ENCODE measurements at places on chromosomes 6 and 20.
A peak's percentile ranks its signal among the peaks of the same experiment; 100 is the strongest.

- no peak for DNase-seq
Observed at GRCh38 chr20:53786071-53786444, 192.4 kb upstream of the ZNF217 start.

DNA sequence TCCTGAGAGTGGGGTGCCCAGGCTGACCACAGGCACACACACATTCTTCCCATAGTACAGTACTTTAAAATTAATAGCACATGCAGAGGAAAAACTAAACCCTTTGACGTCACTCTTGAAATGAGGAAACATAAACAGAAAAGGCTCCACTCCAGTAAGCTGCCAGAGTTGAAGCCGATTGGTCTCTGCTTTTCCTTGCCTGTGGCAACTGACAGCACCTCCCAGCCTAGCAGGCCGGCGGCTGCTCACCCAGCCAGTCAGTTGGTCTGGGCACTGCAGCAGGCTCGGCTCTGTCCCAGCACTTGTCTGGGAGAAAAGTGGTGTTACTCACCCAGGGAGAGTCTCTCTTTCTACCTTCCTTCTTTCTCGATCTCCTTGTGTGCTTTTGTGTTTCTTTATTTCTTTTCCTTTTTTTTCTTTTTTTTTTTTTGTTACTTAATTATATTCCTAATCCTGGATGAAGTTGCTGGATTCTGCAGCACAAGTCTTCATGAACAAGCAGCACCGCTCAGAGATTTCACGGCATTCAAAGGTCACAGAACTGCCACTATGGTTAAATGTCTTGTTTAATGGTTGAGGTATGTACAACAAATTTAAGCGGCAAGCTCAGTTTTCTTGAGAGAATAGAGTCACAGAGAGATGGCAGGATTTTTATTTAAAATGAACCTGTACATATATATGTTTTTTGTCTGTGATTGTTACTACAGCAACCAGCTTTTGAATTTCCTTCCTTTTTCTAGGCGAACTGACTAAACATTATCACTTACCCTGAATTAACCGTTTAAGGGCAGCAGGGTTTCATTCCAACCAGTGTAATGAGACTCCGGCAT is at the start of gene PDE7B:
TSS of gene PDE7B (plus strand) at position 260 of the 830 bp plus-strand sequence.
- peak; percentile 45 for DNase-seq

GRCh38 chr6:166618251-166618650 is 8.8 kb downstream of the RPS6KA2 start:
- no peak for DNase-seq

DNA sequence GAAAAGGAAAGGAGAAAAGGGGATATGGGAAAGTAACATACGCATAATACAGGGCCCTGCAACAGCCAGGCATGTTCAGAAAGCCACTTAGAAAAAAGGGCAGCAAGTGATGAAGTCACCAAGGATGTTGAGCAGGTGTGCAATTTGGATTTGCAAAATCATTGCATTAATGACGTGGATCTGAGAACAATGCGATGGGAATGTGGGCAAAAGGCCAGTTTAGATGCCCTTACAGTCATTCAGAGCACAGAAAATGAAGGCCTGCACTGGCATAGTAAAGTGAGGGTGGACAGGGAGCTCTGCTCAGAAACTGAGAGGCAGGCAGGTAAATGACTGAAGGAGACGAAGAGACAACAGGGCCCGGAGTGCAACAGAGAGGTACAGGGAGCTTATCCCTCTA is 123.7 kb upstream of the NHSL1 start:
- no peak for DNase-seq

DNA sequence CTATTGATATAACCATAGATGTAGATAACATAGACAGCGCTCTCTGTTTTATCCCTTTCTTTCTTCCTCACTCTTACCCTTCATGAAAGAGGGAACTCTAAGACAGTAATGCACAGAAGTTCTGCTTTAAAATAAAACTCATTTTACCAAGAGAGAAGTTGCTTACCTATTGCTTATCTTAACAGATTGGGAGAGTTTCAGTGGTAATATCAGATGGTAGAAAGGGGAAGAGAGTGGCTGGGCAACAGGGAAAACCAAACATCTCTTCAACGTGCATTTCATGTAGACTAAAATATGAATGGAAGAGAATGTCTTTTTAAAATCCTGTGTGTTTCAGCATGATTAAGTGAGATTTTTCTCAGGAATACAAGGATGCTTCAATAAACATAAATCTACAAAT is 45.3 kb upstream of the SIRPG start:
- no peak for DNase-seq

DNA sequence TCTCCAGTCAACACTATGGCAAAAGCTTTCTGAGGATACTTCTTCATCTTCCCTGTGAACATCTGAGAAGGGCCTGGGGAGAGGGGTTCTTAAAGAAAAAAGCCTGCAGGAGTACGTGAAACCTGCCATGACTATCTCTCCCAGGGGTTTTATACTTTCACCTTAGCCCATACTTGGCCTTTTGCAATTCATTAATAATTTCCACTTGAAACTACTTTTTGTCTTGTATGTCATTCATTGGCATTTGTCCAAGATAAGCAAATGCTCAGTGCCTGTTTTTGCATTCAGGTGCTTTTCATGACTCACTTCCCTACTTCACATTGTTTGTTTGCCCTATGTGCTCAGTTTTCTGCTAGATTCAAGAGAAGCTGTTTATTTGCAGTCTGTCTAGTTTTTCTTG is 580.3 kb upstream of the GJE1 start:
- DNase-seq: no peak

- no peak for DNase-seq
Observed at GRCh38 chr6:9875605-9876353, 539.1 kb downstream of the TFAP2A start.

- DNase-seq: no peak
Observed at GRCh38 chr6:137724495-137725211, 142.4 kb upstream of the TNFAIP3 start.

DNA sequence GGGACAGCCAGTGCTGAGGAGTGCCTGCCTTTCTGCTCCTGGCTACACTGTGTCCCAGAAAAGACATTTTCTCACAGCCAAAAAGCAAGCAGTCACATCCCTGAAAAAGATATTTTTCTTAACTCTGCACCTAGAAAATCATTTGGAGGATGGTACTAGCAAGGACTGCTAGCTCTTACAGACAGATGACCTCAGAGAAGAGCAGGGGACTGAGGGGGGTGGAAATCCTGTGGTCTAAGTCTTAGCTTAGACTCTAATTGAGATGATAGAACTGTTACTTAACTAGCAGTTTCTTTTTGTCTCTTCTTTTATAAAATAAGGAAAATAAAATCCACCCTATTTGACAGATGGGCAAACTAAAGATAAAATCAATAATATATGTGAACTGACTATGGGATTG is 152.8 kb downstream of the TMEM200A start:
- DNase-seq: no peak

GRCh38 chr6:169556758-169557548 is 144.9 kb downstream of the WDR27 start:
- no peak for DNase-seq

DNA sequence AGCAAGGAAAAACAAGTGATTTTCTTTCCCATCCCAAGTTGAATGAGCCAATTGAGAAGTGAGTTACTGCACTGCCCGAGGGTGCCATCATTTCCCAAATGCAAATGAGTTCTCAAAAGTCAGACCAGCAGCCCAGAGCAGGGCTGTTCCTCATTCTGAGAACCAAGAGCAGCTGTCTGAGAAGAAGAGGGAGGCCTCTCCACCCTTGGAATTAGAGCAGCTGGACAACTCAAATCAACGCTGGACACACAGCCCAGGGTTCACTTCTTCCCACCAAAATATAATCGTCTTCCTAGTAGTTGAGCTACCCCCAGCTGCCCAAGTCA is 4.6 kb upstream of the PREX1 start:
- no peak for DNase-seq

DNA sequence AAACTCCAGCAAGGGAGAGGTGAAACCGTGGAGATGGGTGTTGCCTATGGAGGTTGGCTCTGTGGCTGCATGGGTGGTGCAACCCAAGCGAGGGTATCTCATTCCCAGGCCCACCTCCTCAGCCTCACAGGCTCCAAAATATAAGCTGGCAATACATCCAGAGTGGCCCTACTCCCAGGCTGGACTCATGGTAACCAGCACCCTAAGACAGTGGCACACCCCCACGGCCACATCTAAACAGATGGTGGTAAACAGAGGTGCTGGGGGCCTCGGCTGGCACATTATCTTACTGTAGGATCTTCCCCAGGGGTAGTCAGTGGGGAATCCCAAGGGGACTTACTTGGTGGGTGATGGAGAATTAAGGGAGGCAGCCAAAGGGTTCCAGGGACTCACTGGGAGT is 33.7 kb upstream of the CCND3 start:
- DNase-seq: no peak

DNA sequence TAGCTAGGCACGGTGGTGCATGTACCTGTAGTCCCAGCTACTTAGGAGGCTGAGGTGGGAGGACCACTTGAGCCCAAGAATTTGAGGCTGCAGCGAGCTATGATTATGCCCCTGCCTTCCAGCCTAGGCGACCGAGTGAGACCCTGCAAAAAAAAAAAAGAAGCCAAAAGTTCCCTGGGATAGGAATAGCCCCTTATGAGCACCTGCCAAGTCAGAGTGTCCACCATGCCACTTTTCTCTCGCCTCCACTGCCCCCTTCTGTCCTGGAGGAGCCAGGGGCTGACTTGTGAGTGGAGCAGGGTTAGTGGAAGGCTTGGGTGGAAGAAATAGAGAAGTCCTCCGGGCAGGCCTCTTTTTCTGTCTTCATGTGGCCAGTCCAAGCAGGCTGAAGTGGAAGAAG is 12.1 kb upstream of the DDX27 start:
- no peak for DNase-seq

- no peak for DNase-seq
Observed at GRCh38 chr6:104858642-104859041, 1.1 kb downstream of the HACE1 start.

GRCh38 chr6:150835620-150836019 is 29.9 kb upstream of the MTHFD1L start:
- DNase-seq: no peak

DNA sequence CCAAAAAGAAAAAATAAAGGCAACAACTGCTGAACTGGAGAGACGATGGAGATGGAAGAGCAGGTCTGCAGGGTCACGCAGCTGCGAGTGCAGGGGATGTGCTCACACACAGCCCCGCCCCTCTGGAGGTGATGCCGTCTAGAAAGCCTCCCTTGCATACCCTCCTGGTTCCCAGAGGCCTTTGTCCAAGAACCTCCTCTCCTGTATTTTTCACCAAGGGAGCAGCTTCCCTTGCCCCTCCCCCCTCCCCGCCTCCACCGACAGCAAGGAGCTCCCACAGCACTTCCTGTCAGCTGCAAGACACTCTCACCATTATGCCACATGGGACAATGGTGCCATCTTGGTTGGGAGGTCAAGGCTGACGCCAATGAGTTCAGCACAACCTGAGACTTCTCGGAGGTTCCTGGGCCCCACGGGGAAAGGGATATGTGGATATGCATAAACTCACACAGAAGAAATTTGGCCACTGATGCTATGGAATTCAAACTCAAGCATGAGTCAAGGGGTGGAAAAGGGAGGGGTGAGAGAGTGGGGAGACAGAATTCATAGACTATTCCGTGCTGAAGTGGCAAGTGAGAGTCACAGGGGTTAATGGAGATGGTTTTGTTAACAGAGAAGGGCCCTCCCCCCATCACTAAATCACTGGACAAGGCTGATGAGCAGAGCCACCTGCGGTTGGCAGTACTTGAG is 132.9 kb downstream of the SCML4 start:
- no peak for DNase-seq

- no peak for DNase-seq
Observed at GRCh38 chr6:27977387-27977786, 20.3 kb downstream of the OR2B6 start.

GRCh38 chr6:79421707-79422484 is 115.3 kb downstream of the LCA5 start:
- peak; percentile 17 for DNase-seq

GRCh38 chr6:152226119-152226518 is 411.0 kb downstream of the SYNE1 start:
- DNase-seq: no peak

GRCh38 chr20:44073011-44073674 is 113.8 kb downstream of the JPH2 start:
- DNase-seq: no peak

DNA sequence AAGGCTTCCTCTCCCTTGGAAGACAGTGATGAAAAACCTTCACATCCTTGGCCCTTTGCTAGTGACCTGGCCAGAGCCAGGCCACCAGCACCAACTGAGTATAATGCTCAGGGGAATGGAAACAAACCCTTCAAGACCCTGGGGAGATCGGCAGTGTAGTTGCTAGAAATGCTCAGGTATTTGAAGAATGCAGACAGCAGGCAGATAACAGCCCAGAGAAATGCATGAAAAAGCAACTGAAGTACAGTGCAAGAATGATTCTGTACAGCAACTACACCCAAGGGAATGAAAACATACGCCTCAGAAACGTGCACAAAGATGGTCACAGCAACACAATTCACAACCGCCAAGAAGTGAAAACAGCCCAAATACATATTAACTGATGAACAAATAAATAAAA is 41.1 kb downstream of the PPP1R3G start:
- no peak for DNase-seq

GRCh38 chr6:76250666-76251065 is 178.2 kb upstream of the IMPG1 start:
- no peak for DNase-seq

DNA sequence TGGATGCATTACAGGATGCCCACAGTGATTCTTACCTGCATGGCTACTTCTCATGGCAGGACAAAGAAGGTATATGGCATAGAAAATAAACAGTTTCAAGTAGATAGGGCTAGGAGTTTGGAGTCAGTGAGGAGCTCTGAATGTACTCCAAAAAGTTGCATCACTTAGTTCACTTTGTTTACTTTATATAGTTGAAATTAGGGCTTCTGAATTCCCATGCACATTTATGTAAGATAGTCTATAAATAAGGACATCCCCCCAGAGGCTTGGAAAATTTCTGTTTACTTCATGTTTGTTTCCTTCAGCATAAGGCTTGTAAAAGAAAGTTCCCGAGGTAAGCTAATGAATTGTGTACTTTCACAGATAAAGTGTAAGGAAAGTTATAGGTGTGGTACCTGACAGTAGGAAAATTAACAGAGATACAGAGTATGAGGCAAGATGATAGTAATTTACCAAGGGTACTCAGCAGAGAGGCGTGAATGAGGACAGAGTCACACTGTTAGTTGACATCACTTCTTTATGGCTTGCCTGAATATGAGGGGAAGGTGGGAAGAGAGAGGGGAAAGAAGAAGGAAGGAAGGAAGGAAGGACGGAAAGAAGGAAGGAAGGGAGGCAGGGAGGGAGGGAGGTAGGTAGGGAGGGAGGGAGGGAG is 51.1 kb downstream of the ADTRP start:
- DNase-seq: no peak
